ENCODE measurements at places on chromosomes 4 and X.

DNA sequence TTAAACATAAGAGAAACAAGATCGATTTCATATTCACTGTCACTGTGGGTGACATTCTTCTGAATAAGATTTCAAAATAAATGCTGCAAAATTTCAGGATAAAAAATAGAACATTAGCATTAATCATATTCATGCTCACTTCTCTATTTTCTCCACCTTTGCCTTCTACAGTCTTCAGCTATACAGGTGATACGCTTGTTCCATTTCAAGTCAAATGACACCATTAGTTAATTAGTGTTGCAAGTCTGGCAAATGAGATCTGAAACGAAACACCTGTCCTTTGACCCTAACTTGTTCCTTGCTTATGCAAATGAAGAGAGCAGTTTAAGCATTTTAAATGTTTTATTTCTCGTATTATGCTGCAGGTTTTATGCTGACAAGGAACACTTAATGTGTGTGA lies 667.5 kb upstream of the MAGEB2 start:
- DNase-seq: no peak

DNA sequence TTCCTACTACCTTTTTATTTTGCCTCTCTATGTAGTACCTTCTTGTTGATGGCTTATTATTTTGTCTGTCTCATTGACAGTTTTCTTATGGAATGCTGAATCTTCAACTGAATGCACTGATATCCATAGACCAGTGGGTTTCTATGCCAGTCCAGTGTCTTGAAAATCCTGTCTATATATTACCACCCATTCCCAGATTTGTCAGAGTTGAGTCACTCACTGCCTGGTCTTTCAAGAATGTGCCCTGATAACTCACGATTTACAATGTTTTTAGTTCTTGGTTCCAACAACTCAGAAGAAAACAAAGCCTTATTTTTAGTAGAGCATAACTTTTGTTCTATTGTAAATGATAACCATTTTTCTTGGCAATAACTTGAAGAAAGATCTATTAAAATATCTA lies 606.0 kb upstream of the PITX2 start:
- DNase-seq: peak; percentile 37

- DNase-seq: no peak
Observed at GRCh38 chr4:114423582-114423981, 175.0 kb upstream of the UGT8 start.

DNA sequence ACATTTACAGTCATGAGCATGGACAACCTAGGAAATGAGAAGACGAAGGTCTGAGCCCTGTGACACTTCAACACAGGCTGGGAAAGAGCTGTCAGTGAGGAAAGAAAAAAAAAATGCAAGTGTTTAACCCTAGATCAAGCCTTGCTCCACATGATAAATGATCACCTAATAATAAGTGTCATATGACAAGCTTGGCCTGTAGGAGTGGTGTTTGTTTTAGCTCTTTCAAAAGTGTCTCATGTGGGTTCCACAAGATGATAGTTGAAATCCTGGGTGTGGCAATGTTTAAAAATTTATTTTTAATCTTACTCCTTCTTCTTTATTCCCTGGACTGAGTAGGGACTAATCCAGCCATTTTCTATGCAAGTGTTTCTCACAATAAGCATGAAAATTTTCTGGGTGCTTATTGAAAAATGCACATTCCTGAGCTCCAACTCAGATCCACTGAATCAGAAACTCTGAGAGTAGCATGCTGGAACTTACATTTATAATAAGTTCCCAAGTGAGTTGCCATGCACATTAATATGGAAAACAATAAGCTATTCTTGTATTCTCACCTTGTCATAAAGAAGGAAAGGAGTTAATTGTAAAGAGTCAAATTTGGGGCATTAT lies 138.3 kb downstream of the AREG start:
- DNase-seq: peak; percentile 40

GRCh38 chr4:111499291-111499690 lies 646.0 kb upstream of the FAM241A start:
- DNase-seq: no peak

GRCh38 chr4:120155287-120155686 lies 88.6 kb upstream of the MAD2L1 start:
- peak; percentile 38 for DNase-seq

GRCh38 chrX:101416691-101417090 lies 8.7 kb downstream of the HNRNPH2 start:
- no peak for DNase-seq

- DNase-seq: peak; percentile 40
Observed at GRCh38 chrX:115177932-115178331, 11.3 kb upstream of the RBMXL3 start.

- DNase-seq: no peak
Observed at GRCh38 chrX:49238735-49239134, 3.5 kb downstream of the CCDC22 start.

- DNase-seq: no peak
Observed at GRCh38 chrX:148284821-148285220, 215.6 kb upstream of the AFF2 start.

GRCh38 chr4:24601121-24601520 lies 16.8 kb upstream of the DHX15 start:
- DNase-seq: no peak

DNA sequence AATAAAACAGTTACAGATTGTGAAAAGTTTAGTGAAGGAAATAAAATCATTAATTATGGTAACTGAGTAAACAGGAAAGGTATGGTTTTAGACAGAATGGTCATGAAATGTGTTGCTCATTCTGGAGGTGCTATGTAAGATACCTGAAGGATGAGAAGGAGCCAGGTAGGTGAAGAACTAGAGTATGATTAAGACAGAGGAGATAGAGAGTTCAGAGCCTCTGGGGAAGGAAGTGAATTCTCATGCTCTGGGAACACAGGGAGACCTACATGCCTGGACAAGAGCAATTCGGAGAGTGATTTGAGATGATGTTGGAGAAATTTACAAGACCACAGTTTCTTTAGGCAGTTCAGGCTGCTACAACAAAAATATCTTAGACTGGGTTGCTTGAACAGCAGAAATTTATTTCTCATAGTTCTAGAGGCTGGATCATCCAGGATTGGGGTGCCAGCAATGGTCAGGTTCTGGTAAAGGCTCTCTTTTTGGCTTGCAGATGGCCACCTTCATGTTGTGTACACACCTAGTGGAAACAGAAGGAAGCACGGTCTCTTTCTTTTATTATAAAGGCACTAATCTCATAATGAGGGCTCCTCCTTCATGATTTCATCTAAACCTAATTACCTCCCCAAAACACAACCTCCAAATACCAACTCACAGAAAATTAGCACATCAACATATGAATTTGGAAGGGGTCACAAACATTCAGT lies 1416.1 kb downstream of the PCDH7 start:
- no peak for DNase-seq

- no peak for DNase-seq
Observed at GRCh38 chrX:30787012-30787411, 102.0 kb downstream of the TAB3 start.

GRCh38 chrX:111119341-111119740 lies 23.4 kb downstream of the PAK3 start:
- no peak for DNase-seq

- DNase-seq: no peak
Observed at GRCh38 chrX:115906276-115906675, 264.3 kb upstream of the AGTR2 start.

- DNase-seq: no peak
Observed at GRCh38 chrX:40303256-40304077, 205.7 kb upstream of the BCOR start.

GRCh38 chr4:142435599-142436235 lies 410.4 kb downstream of the INPP4B start:
- DNase-seq: no peak

- no peak for DNase-seq
Observed at GRCh38 chr4:3485011-3485791, 22.1 kb downstream of the DOK7 start.

DNA sequence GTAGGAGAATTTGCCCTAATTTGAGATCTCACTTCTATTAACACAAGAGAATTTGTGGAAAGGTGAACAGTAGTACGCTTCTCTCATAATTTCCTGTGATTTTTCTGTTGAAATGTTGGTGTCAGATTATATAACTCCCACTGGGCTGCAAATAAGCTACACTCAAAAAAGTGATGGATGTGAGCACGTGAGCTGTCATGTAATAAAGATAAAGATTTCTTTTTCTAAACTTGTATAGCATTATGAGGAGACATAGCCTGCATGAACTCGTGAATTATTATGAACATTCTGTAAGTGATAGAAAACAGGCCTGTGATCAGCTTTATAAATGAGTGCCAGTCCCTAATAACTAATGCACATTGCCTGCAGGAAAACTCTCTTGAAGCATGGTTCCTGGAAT lies 356.6 kb upstream of the ACTRT1 start:
- no peak for DNase-seq

GRCh38 chrX:136209016-136209738 lies 42.0 kb downstream of the MAP7D3 start:
- peak; percentile 68 for DNase-seq

DNA sequence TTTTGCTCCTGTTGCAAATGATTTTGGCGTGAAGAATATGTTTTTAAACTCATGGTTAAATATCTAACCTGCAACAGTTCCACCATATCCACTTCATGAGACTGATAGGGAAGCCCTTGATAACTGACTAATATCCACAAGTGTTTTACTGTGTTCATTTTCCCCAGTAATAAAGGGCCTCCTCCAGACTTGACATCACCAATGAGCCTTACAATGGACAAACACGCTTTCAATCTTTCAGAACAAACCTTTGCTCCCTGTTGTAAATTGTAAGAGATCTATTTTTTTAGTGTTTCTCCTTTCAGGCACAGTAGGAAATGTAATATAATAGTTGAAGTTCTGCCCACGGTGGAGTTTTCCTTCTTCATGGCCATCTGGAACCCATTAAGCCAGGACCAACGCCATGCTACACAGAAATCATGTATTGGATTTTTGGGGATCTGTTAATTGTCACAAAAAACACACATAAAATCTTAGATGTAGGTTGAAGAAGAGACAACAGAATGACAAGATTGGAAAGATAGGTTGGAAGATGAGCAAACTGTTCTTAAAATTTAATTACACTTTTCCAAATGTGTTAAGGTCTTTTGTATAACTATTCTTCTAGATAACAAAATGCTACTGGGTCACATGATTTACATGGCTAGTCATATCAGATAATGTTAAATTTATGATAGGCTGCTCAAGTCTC lies 1030.1 kb downstream of the FSTL5 start:
- DNase-seq: no peak

GRCh38 chrX:20857746-20858145 lies 516.5 kb upstream of the CNKSR2 start:
- DNase-seq: peak; percentile 55

GRCh38 chr4:122458625-122459024 lies 2.1 kb upstream of the IL2 start:
- peak; percentile 6 for DNase-seq

- no peak for DNase-seq
Observed at GRCh38 chr4:8553216-8553615, 27.0 kb upstream of the GPR78 start.

GRCh38 chrX:46882266-46882665 lies 30.0 kb upstream of the JADE3 start:
- no peak for DNase-seq

DNA sequence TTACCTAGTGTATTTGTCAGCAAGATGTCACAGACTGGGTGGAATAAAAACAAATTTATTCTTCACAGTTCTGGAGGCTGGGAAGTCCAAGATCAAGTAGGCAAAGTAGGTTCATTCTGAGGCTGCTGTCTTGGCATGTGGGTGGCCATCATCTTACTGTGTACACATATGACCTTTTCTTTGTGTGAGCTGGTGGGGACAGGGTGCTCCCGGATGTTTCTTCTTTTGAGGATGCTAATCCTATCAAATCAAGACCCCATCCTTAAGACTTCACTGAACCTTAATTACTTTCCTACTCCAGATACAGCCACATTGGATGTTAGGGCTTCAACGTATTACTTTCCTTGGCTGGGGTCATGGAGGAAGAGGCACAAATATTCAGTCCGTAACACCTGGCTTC lies 74.0 kb downstream of the TLL1 start:
- no peak for DNase-seq

GRCh38 chr4:180057299-180057721 lies 2185.9 kb upstream of the TENM3 start:
- no peak for DNase-seq

GRCh38 chrX:2784026-2784425 lies 32.2 kb downstream of the XG start:
- peak; percentile 46 for DNase-seq

- no peak for DNase-seq
Observed at GRCh38 chr4:4490041-4490440, 51.8 kb downstream of the STX18 start.

DNA sequence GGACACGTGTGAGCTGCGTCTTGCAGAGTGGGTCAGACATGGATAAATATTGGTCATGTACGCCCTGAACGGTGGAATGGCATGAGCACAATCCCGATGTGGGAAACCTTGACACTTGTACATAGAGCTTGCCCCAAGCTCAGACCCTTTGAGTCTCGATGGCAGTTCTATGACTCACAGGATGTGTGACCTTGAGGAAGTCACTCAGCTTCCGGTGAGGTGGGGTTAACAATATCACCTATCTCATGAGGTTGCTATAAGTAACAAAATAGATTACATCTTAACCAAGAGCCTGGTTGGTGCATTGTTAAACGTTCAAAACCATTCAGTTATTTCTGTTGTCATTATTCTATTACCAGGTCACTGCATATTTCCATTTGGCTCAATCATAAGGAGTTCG lies 109.1 kb upstream of the TBL1X start:
- DNase-seq: no peak

DNA sequence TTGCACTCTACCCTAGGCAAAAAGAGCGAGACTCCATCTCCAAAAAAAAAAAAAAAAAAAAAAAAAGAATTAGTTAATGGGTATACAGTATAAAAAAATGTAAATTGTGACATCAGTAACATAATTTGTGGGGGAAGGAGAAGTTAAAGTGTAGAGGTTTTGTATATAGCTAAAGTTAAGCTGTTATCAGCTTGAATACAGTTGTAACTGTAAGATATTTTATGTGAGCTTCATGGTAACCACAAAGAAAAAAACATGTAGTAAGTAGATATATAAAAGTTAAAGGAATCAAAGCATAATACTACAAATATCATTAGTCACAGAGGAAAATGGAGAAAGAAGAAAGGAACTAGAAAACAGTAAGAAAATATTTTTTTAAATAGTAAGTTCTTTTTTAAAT lies 53.2 kb upstream of the EPGN start:
- DNase-seq: no peak

DNA sequence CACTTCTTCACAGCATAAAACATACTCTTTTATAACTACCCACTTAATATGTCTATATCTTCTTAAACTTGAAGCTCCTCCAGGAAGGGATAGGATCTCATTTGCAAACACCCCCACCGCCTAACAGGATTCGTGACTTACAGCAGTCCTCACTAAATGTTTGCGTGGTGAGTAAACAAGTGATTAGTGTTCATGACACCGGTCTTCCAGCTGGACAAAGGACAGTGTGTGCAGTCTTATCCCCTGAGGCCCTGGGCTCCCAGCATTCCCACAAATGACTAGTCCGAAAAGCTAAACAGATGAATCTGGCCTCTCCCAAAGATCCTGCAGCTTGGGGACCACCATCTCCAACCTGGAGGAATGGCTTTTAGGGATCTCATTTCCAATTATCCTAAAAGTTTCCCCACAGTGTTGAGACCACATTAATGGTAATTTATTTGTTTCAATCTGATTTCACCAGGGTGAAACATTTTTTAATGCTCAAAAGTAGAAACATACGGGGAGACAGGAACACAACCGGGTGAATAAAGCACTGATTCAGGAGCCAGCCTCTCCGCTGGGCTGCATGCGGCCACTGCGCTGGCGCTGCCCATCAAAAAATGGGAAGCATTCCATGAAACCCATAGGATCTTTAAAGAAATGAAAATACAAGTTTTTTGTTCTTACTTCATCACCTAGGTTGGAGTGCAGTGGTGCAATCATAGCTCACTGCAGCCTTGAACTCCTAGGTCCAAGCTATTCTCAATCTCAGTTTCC lies 69.2 kb downstream of the HADH start:
- peak; percentile 56 for DNase-seq

Data from fibroblast of mammary gland (primary cell).